Colonic mucosa (tissue), 4 donors: ENCODE measurements at places on chromosomes 1 and 21.

- DNase-seq: no peak
Measured at GRCh38 chr21:44521928-44522752, 17.9 kb downstream of the KRTAP10-1 start.

- no peak for DNase-seq
Measured at GRCh38 chr1:44881011-44881632, 38.1 kb upstream of the PTCH2 start.

- DNase-seq: no peak
Measured at GRCh38 chr1:212269306-212269705, 15.9 kb upstream of the PPP2R5A start.

- DNase-seq: no peak
Measured at GRCh38 chr1:24477309-24477708, 25.3 kb upstream of the RCAN3 start.

DNA sequence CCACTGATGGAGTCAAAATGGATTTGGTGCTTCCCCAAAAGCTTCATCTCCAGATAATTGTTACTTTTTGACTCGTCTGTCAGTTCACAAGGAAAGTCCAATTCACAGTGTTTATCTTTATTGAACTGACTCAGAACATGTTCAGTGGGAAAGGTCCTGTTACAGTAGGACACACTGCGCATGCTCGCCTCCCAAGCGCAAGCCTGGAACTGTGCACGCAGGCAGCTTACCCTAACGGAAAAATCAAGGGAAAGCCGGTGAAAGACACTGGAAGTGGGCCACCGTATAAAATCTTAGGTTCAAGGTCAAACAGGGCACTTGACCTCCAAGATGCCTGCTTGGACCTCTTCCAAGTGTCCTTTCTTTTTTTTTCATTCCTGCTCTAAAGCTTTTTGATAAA is 174.6 kb downstream of the USP25 start:
- DNase-seq: no peak

GRCh38 chr1:39105841-39106765 is 80.0 kb downstream of the NDUFS5 start:
- DNase-seq: peak; percentile 71
